ENCODE measurements at places on chromosomes 1 and 21.

DNA sequence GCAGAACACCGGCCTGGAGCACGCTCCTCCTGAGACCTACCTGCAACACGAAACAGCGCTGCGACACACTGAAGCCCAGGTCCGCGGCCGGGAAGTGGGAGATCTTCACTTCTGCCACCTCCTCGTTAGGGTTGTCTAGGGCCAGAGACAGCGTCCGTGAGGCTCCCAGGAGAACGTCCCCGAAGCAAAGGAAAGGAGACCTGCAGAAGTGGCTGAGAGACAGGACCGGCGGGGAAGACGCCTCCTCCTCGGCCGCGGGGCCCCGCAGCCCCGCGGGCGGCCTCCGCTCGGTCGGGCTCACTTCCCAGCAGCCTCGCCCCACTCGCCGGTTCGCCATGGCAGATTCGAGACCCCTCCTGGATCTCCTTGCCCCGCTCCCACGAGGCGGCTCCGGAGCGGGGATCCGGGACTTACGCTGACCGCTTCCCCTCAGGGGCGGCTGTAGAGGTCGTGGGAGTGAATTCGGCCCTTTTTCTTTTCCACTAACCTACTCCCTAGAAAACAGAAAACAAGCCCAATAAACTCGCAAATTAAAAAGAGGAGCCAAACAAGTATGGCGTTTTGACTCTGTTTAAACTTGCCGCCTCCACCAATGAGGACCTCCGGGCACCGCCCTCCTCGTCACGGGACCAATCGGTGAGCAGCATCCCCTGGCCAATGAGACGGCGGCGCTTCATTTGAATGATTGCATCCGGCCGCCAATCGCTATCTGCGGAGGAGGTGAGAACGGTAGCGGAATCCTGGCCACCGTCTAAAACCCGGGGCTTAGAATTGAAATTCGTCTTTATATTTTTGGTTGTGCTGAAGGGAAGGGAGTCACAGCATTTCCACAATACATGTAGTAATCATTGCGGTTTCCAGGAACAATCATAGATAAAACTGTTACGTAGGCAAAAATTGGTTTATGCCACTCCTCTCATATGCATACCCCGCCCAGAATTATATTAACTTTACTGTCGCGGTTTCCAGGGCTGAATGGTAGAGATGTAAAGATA, at the start of gene ASPM:
ASPM (minus strand) TSS at position 569 of the 995 bp plus-strand sequence; CDS start at position 337, 232 bp downstream.
- H3K36me3 ChIP-seq, result no peaks in the 10 kb centered on the region
- H3K27me3 ChIP-seq, result no peaks in the 10 kb centered on the region
- peak within 1 kb of the TSS; percentile 68 for H3K4me3 ChIP-seq
- peak; percentile 96 for DNase-seq

GRCh38 chr1:177002891-177003290, 161.6 kb downstream of the ASTN1 start:
- H3K4me1 ChIP-seq, result no peaks in the 10 kb centered on the region
- no peaks in the 10 kb centered on the region for H3K36me3 ChIP-seq
- H3K4me3 ChIP-seq, result no peak overlapping the region
- DNase-seq, result no peak
- H3K27me3 ChIP-seq, result no peaks in the 10 kb centered on the region

DNA sequence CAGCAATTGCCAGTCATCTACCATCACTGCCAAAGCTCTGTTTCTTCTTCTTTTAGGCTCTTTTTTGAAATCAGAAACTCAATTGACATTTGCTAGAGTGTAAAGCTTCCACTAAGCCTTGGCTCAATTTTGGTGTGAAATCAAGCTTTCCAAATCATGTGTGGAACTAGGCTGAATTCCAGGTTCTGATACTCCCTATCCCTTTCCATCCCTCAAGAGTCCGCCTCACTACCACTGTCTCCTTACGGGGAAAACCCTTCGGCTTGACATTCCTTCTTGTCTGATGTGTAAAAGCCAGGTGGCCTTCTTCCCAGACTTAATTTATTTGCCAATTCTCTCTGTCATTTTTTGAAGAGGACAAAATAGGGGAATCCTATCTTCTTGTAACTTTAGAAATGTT, 47.2 kb upstream of the PRMT6 start:
- DNase-seq, result no peak
- H3K36me3 ChIP-seq, result no peaks in the 10 kb centered on the region
- H3K4me1 ChIP-seq, result no peaks in the 10 kb centered on the region

DNA sequence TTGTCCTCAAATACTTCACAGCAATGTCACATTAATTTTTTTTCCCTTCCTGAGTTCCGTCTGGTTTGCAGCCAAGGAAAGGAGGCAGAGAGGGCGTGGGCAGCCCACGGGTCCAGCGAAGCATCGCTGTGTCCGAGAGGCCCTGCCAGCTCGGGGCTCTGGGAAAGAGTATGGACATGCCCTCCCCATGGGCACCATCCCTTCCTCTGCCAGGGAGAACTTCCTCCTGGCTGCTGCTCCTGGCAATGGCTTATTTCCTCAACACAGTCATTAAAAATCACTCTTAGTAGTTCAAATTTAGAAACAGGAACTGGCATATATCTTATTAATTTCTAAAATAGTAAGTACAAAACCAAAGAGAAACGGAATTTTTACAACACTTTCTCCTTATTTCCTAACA, 115.4 kb downstream of the RIPK4 start:
- H3K27me3 ChIP-seq, result no peaks in the 10 kb centered on the region
- DNase-seq, result no peak
- H3K27ac ChIP-seq, result no peak overlapping the region
- no peaks in the 10 kb centered on the region for H3K4me1 ChIP-seq
- no peak overlapping the region for H3K4me3 ChIP-seq

DNA sequence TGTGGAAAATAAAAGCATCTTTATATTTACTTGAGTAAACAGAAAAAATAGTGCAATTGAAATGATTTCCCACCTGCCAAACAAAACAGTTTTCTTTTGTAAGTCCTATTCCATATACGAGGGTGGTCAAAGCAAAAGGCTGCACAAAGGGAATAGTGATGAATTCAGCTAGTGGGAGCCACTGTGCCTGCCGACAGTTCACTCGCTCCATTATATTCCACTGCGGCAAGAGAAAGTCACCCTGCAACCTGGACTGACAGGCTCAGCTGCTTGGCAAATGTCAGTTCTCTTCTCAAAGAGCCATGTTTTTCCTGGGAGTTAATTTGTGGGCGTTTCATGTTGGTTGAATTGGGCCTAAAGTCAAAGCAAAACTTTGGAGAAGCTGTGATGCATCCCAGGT, 145.4 kb downstream of the LMO4 start:
- no peaks in the 10 kb centered on the region for H3K36me3 ChIP-seq
- no peak overlapping the region for H3K27ac ChIP-seq
- DNase-seq, result no peak

DNA sequence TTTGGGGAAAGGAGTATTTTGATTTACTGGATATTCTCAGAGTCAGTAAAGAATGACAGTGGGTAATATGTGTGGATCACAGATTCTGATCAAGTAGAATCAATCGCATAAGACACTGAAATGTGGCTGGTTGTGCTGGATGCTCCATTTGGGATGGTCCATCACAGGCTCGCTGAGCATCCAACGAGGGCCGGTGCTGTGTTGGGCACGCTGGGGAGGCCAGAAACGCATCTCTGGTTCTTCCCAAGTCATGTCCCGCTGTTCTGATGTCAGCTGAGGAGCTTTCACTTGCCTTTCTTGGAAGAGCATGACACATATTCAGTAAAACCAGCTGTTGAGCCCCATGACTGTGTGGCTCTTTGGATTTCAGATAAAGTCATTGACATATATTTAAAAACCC, 72.0 kb downstream of the UMODL1 start:
- H3K36me3 ChIP-seq, result no peaks in the 10 kb centered on the region
- peaks cover 4% of the 10 kb centered on the region for H3K4me1 ChIP-seq
- DNase-seq, result no peak
- no peaks in the 10 kb centered on the region for H3K27me3 ChIP-seq
- no peak overlapping the region for H3K27ac ChIP-seq
- no peak overlapping the region for H3K4me3 ChIP-seq

- no peak overlapping the region for H3K4me3 ChIP-seq
- no peak overlapping the region for H3K27ac ChIP-seq
Measured at GRCh38 chr1:48229317-48229716, 6.8 kb downstream of the SLC5A9 start.

- DNase-seq, result no peak
- no peaks in the 10 kb centered on the region for H3K27me3 ChIP-seq
- H3K36me3 ChIP-seq, result no peaks in the 10 kb centered on the region
- no peak overlapping the region for H3K27ac ChIP-seq
Measured at GRCh38 chr1:107294686-107295085, 153.8 kb downstream of the NTNG1 start.

Data from colonic mucosa (tissue), 4 donors.